ENCODE measurements at places on chromosomes 5 and 9.

- peak; percentile 75 for DNase-seq
Measured at GRCh38 chr5:177116631-177117373, 16.8 kb upstream of the NSD1 start.

DNA sequence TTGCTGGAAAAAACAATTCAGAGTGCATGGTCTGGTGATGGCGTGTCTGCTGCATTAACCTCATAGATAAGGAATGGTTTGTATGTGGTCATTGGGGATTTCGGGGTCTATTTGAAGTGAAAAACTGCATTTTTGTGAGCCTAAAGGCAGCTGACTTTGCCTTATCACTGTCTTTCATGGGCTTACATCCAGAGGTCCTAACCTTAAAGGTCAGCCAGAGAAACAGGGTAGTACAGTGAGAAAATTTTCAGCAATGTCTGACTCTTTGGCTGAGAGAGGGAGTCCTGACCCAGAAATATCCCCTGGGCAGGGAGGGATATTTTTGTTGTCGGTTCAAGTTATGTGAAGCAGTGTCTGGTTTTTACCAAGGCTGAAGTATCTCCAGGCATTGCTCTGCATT, 5.7 kb downstream of the PCSK5 start:
- no peak for DNase-seq

DNA sequence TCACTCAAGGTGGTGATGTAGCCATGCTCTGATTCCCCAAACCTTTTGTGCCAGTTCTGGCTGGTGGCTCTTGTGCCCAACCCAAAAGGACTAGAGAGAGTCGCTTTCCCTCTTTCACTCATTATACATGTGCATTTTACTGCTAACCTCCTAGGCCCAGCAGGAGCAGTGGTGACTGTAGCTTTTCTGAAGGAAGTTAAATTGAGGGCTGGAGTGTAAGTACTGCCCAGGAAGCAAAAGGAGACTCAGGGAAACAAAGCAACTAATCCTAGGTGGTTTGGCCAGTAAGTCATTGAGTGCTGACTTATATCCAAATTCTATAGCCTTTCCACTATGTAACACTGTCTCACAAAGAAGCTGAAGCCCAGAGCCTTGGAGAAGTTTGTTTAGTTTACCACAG, 194.4 kb upstream of the ZNF462 start:
- no peak for DNase-seq

GRCh38 chr9:36779582-36779981, 206.9 kb downstream of the MELK start:
- no peak for DNase-seq

- no peak for DNase-seq
Measured at GRCh38 chr5:7422316-7423106, 26.6 kb downstream of the ADCY2 start.
